Activated CD4-positive, alpha-beta T cell treated with anti-CD3 and anti-CD28 coated beads, Interleukin-2, amount 50 U/mL, for 1 hour (primary cell): ENCODE measurements at places on chromosomes 4 and X.

GRCh38 chr4:141635736-141636081, 674 bp upstream of the IL15 start:
- DNase-seq: no peak

- DNase-seq: no peak
These were observed 101.5 kb upstream of the MAML3 start for GRCh38 chr4:140255467-140255866.

GRCh38 chr4:162499478-162499877, 335.7 kb upstream of the FSTL5 start:
- no peak for DNase-seq

DNA sequence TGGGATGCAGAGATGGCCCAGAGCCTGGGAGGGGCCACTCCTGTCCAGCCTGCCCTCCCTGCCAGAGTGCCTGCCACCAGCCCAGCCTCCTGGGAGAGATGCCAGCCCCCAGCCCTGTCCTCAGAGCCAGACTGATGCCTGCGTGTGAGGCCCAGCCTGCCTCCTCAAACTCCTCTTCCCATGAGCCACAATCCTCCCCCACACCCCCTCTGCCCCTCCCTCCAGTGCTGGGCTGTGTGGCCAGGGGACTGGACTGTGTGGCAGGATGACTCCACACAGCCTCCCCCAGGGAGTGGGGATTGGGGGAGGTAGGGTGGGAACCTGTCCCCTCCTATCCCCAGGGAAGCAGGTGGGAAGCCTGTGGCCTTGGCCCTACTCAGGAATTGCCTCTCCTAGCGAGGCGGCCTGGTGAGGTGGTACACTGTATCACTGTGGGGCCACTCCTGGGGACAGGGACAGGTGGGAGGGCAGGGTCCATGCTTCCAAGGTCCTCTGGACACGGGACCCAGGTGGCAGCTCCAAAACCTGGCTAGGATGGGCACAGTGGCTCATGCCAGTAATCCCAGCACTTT, 4.3 kb upstream of the SH3BP2 start:
- DNase-seq: no peak

GRCh38 chrX:8042304-8042703, 115.1 kb upstream of the PNPLA4 start:
- DNase-seq: no peak

GRCh38 chr4:176469546-176469945, 149.8 kb downstream of the SPCS3 start:
- no peak for DNase-seq

DNA sequence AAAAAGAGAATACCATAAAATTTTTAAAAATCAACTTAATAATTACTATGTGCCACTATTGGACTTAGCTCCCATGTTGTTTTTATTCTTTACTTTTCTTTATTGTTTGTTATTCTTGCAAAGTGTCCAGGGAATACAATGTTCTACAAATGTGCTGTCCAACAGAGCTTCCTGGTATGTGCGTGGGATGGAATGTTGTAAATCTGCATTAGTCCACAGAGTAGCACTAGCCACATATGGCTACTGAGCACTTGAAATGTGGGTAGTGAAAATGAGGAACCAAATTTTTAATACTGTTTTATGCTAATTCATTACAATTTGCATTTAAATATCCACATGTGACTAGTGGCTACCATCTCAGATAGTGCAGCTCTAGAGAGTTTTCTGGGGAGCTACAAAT, 14.3 kb upstream of the CORIN start:
- no peak for DNase-seq

GRCh38 chr4:121307445-121308327, 73.1 kb downstream of the QRFPR start:
- peak; percentile 19 for DNase-seq

GRCh38 chr4:133151341-133151690, 2.2 kb downstream of the PCDH10 start:
- no peak for DNase-seq

- no peak for DNase-seq
These were observed 43.3 kb downstream of the RHOH start for GRCh38 chr4:40240040-40240653.

DNA sequence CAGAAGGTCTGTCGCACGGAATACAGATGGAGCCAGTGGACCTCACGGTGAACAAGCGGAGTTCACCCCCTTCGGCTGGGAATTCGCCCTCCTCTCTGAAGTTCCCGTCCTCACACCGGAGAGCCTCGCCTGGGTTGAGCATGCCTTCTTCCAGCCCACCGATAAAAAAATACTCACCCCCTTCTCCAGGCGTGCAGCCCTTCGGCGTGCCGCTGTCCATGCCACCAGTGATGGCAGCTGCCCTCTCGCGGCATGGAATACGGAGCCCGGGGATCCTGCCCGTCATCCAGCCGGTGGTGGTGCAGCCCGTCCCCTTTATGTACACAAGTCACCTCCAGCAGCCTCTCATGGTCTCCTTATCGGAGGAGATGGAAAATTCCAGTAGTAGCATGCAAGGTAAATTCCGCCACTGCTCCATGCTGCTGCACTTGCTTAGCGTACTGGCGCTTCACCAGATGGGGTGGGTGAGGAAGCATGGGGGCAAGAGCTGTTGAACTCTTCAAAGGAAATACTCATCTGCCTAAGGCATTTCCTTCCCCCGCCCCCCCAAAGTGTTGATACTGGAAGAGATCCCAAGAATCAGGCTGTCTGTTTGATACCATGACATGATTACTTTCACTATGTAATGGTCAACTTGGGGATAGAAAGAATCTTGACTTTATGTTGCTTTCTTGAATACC, 24.8 kb downstream of the KLF3 start:
- DNase-seq: no peak

DNA sequence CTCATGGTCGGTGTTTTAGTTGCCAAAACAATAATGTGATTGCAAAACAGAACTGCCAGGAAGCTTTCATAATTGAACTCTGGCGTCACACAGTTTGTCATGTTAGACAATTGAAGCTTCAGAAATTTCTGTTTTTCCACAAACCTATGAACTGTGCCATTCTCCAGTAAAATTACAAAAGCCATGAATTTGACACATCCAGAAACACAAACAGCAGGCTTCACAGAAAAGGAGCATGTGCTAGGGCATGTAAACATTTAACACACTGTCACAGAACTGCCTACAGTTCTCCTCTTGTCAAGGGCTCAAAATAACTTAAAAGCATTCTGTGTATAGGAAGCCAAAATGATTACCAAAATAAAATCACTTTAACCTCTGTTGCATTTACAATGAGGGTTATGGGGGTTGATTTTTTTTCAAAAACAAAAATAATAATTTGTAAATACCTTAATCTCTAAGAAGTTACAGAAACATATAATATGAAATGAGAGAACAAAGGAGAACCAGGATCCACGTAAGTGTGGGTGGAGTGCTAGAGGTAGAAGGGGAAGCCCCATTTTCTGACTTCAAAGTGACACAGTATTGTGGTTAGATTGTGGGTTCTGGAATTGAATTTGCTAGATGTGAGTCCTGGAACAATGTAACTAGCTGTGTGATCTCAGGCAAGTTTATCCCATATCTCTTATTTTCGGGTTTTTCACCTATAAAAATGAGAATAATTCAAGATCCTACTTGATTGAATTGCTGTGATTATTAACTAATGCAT, 295.0 kb downstream of the CENPC start:
- no peak for DNase-seq

DNA sequence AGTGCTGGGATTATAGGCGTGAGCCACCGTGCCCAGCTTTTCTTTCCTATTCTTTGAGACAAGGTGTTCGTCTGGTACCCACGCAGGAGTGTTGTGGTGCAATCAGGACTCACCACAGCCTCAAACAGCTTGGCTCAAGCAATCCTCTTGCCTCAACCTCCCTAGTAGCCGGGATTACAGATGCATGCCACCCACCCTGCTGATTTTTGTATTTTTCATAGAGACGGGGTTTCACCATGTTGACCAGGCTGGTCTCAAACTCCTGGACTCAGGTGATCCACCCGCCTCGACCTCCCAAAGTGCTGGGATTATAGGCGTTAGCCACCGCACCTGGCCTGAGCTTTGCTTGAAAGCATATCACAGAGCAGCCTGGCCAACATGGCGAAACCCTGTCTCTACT, 1.5 kb upstream of the CRLF2 start:
- no peak for DNase-seq

DNA sequence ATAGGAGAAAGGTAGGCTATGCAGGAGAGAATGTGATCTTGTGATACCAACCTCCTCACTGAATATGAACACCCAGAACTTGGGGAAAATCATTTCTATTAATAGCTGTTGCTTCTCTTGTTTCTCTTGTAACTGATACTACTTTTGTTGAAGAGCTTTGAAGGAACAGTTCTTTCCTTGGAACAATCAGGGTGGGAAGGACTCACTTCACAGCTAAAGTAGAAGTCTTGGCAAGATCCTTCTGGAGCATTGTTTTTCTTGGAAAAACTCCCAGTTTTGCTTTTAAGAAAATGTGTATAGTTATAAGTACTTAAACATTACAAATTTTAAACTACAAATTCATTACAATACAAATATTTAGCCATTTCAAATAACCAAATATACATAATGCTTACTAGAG, 19.1 kb upstream of the XK start:
- no peak for DNase-seq

GRCh38 chrX:23765868-23766267, 17.1 kb upstream of the SAT1 start:
- no peak for DNase-seq

- DNase-seq: no peak
These were observed 49.8 kb upstream of the TMEM33 start for GRCh38 chr4:41885456-41885855.

- DNase-seq: peak; percentile 67
These were observed at the start of gene GPRIN3 for GRCh38 chr4:89307446-89308160. Gene GPRIN3 (minus strand): TSS chr4:89307800. CDS start chr4:89250110, 57,690 bp downstream.

DNA sequence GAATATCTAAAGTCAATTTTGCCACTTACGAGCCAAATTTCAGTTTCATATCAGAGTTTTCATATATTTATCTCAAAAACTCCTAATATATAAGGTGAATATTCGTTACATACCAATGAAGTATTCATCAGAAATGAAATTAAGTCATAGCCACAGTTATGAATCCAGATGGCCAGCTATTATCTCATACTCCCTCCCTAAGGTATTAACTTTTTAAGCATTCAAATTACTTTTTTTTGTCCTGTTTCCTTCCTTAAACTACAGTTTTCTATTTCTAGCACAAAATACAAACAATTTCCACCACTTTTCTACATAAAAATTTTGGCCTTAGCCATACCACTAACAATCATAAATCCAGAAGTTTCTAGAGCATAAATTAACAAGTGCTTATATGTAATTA, 13.0 kb downstream of the NR3C2 start:
- no peak for DNase-seq

DNA sequence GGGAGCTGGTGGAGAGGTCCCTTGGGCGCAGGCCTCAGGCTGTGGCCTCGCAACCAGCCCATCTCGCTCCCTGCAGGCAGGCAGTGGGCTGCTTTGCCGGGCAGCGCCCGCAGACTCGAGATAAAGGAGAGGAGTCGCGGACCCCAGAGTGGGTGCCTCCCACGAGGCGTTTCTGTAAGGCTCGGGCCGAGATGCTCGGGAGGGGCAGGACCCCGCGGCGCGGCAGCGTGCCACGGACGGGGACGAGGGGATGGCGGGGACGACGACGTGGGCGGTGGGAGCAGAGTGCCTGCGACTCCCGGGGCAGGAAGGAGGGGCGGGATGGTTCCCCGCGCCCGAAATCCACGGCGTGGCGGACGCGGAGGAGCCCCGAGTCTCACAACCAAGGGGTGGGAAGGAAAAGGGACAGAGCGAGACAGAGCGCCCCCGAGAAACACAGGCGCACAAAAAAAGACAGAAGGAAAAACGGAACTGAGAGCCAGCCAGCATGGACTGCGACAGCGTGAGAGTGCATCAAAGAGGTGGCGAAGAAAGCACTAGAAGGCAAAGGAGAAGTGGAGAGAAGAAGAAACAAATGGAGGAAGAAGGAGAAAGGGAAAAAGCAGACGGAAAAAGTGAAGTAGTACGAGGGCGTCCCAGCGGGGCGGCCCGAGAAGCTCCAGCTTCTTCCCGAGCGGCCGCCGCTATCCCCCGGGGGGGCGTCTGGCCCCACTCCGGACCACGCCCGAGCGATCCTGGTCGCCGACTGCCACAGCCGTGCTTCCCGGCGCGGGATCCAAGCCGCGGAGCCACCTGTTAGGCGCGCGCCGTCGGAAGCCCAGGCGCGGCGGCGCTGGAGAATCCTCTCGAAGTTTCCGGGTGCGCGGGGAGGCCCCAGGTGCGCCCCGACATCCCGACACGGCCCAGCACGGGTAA, 1.5 kb downstream of the BEND4 start:
- DNase-seq: no peak

GRCh38 chrX:40952855-40953254, 132.4 kb upstream of the USP9X start:
- DNase-seq: no peak

GRCh38 chr4:186192066-186192612, 772 bp downstream of the CYP4V2 start:
- no peak for DNase-seq

- DNase-seq: no peak
These were observed 26.7 kb downstream of the SH3RF1 start for GRCh38 chr4:169243825-169244609.

DNA sequence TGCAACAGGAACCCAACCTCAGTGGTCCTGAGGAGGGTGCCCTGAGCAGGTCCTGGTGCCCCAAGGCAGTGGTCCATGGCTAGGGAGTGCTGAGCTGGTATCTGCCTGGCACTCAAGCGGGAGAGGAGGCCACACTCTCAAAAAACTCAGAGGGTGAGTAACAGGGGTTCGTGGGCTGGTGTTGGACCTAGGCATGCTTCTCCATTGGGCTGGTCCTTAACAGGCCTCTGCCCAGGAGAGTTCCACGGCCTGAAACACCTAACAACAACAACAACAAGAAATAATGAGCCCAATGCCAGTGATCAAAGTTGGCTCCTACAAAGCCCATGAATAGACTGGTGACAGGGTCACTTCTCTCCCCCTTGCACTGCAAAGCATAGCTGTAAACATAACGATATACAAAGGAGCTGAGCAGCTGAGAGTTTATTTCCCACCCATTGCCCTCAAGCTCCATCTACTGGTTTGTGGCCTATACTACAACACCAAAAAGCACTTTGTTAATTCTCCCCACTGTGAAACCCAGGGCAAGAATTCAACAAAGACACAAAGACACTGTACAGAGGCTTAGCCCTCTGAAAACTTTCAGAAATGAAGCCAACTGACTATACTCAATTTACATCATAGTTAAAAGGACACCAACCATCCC, 736.1 kb upstream of the ADGRL3 start:
- DNase-seq: no peak
